GM23248 (cell line): ENCODE measurements at places on chromosomes 7 and 10.

- H3K36me3 ChIP-seq, result no peaks in the 10 kb centered on the region
- H3K4me3 ChIP-seq, result no peak overlapping the region
- H3K27ac ChIP-seq, result no peak overlapping the region
- H3K27me3 ChIP-seq, result no peaks in the 10 kb centered on the region
Observed at GRCh38 chr10:64468219-64468618, 947.0 kb downstream of the REEP3 start.

DNA sequence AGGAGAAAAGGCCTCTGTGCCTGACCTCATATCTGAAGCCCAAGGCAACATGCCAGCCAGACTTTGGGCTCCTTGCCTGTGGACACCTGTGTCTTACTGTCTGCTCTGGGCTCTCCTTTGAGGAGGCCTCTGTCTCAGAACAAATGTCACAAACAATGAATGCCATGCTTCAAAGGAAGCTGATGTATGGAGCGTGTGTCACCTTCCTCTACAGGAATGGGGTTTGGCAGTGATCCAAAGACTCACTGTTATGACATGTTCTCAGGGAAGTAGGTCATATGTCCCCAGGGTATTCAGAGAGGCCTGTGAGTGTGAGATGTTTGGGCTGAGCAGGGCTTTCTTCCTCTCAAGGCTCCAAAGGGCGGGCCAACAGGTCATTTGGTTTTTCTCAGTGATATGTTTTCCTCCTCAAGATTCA lies 38.4 kb downstream of the PTPRE start:
- no peaks in the 10 kb centered on the region for H3K27me3 ChIP-seq
- no peaks in the 10 kb centered on the region for H3K36me3 ChIP-seq
- no peak overlapping the region for H3K27ac ChIP-seq
- H3K4me1 ChIP-seq, result 0 out of 2 replicates have a peak, but pooled peaks cover 9% of the 10 kb centered on the region
- DNase-seq, result peak; percentile 78

DNA sequence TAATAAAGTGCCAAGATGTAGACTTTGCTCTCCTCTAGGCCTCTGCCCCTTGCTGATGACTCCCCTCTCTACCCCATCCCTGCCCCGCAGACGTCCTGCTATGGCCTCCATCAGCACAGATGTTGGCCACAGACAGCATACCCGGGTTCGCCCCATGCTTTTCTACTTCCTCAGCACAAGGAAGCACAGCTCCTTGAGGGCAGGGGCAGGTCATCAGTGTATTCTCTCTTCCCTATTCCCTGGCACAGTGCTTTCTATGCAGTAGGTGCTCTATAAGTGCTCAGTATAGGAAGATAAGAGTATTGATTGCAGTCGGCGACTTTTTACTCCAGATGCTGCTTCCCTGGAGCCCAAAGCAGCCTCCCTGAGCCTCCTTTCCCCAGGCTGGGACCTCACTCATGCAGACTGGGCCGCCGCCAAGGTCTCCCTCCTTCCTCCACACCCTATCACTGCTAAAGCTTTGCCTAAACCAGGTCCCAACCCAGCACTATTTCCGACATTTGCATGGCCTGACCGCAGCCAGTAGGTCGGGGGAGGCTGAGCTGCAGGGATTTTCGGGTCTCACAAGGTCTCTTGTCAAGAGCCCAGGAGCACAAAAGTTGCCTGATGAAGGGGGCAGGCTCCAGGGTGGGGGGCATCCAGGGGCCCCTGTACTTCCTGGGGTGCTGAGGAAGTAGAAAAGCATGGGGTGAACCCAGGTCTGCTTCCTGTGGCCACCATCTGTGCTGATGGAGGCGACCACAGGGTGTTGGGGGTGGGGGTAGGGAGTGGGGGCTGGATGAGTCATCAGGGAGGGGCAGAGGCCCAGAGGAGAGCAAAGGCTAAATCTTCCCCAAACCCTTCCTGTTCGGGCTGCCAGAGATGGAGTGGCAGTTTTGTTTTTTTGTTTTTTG lies 8.0 kb downstream of the CALHM3 start:
- no peaks in the 10 kb centered on the region for H3K36me3 ChIP-seq
- no peaks in the 10 kb centered on the region for H3K4me1 ChIP-seq
- H3K27ac ChIP-seq, result no peak overlapping the region
- H3K27me3 ChIP-seq, result no peaks in the 10 kb centered on the region
- H3K4me3 ChIP-seq, result no peak overlapping the region

GRCh38 chr10:90424730-90425129 lies 433.1 kb downstream of the HTR7 start:
- H3K27ac ChIP-seq, result no peak overlapping the region
- H3K36me3 ChIP-seq, result no peaks in the 10 kb centered on the region
- H3K4me1 ChIP-seq, result no peaks in the 10 kb centered on the region
- H3K27me3 ChIP-seq, result no peaks in the 10 kb centered on the region
- no peak overlapping the region for H3K4me3 ChIP-seq

- no peaks in the 10 kb centered on the region for H3K27me3 ChIP-seq
- H3K27ac ChIP-seq, result no peak overlapping the region
- peaks cover 13% of the 10 kb centered on the region for H3K4me1 ChIP-seq
- H3K36me3 ChIP-seq, result peaks cover 13% of the 10 kb centered on the region
- DNase-seq, result no peak
Observed at GRCh38 chr7:27095050-27095896, 527 bp downstream of the HOXA1 start.

DNA sequence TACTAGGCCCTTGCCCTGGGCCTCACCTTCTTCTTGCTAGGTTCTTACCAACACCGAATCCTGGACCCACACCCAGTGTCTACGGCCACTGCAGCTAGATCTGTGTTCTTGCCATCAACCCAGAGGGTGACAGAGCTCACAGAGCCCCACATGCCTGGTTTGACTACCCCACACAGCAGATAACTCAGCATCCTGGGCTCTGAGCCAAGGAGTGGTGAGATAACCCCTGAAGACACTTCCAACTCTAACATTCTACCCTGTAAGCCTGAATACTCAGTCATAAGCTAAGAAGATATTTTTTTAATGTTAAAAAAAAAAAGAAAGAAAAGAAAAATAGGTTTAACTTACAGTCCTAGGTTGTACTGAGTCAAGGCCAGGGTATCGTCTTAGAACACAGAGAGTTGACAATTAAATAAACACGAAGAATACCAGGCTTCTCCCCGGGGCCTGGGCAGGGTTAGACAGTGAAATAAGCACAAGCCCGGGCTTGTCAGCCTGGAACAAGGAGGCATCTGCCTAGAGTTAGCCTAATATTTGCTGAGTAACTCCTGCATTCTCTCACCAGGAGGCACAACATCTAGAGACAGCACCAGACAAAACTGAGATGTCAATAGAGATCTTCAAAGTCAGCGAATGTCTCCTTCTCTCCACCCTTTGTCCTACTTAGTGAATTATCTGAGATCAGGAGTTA lies 556.5 kb upstream of the LRRN3 start:
- H3K4me3 ChIP-seq, result no peak overlapping the region
- H3K36me3 ChIP-seq, result no peaks in the 10 kb centered on the region
- H3K4me1 ChIP-seq, result 0 out of 2 replicates have a peak, but pooled peaks cover 5% of the 10 kb centered on the region
- DNase-seq, result peak; percentile 53
- no peaks in the 10 kb centered on the region for H3K27me3 ChIP-seq

GRCh38 chr7:4249241-4249640 lies 432.9 kb upstream of the FOXK1 start:
- no peak overlapping the region for H3K27ac ChIP-seq
- H3K4me3 ChIP-seq, result no peak overlapping the region
- no peaks in the 10 kb centered on the region for H3K27me3 ChIP-seq
- no peaks in the 10 kb centered on the region for H3K36me3 ChIP-seq
- no peak for DNase-seq

DNA sequence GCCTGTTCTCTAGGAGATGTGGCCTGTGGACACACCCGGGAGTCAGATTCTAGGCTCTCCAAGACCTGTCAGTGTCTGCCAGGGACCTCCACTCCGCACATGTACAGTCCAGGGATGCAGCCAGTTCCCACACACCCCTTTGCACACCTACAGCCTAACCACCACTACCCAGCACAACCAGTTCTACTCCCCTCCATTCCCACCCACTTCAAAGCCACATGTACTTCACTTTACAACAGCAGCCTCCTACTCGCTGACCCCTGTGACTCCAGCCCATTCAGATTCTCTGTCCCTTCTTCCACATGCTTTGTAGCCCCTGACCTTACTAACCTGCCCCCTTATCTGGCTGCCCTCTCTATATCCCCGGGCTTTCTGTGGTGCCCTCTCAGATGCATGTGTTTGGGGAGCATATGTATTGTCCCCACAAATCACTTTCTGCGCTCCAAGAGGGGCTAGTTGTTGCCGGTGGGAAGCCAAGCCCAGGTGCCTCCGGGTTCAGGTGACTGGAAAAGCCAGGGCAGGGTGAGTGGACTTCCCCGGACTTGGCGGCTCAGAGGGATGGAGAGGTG lies 7.2 kb downstream of the LBX1 start:
- no peak for DNase-seq
- H3K27ac ChIP-seq, result no peak overlapping the region
- H3K4me3 ChIP-seq, result no peak overlapping the region
- peaks cover 97% of the 10 kb centered on the region for H3K27me3 ChIP-seq
- H3K36me3 ChIP-seq, result no peaks in the 10 kb centered on the region
